Vagina (tissue), 2 donors: ENCODE measurements at places on chromosomes 5 and 9.

- no peaks in the 10 kb centered on the region for H3K36me3 ChIP-seq
- H3K4me1 ChIP-seq, result peaks cover 24% of the 10 kb centered on the region
- no peak overlapping the region for H3K4me3 ChIP-seq
These were observed 32.2 kb upstream of the ENHO start for GRCh38 chr9:34555002-34555348.

DNA sequence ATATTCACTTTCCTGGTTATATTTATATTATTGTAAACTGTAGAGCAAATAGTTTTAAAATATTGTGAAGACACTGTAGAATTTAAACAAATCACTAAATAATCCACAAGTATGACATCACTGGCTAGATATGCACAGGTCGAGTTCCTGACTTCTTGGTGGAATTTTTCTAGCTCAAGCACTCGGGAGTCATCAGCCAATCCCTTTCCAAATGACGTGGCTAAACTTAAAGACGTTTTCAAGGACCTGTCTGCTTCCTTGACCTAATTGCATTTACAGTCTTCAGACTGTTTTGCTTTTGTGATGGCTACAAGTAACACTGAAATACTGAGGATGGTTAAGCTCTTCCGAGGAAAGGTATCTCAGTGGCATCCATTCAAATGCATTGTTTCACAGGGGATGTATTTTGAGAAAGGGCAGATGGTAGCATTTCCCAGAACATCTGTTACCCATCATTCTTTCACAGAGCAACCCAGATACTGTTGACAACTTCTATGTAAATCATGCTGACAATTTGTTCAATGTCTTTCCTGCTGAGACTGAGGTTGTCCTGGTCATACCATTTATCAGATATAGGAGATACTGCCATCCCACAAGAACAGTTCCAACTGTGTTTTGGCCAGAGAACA, 262.8 kb downstream of the CDH10 start:
- no peak overlapping the region for H3K4me3 ChIP-seq
- no peaks in the 10 kb centered on the region for H3K36me3 ChIP-seq

- H3K27me3 ChIP-seq, result no peaks in the 10 kb centered on the region
- H3K4me1 ChIP-seq, result peaks cover 10% of the 10 kb centered on the region
- no peak overlapping the region for H3K27ac ChIP-seq
- DNase-seq, result no peak
These were observed 60.0 kb downstream of the POU5F2 start for GRCh38 chr5:93681432-93681831.

DNA sequence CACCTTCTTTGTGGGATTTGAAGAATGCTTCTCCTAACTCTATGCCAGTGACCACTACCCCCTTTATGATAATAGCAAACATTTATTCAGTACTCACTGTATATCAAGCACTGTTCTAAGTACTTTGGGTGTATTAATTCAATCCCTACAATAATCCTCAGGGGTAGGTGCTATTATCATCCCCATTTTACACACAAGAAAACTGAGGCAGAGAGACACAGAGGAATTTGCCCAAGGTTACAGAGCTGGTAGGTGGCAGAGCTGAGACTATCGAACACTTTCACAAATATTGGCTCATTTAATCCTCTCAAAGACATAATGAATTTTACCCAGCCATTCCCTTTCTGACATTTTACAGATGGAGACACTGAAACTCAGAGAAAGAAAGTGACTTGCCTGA, 9.8 kb upstream of the LARP1 start:
- DNase-seq, result no peak
- H3K4me3 ChIP-seq, result no peak overlapping the region
- H3K36me3 ChIP-seq, result no peaks in the 10 kb centered on the region
- H3K27ac ChIP-seq, result no peak overlapping the region

- H3K4me3 ChIP-seq, result no peak overlapping the region
- no peaks in the 10 kb centered on the region for H3K36me3 ChIP-seq
- H3K4me1 ChIP-seq, result no peaks in the 10 kb centered on the region
- H3K27ac ChIP-seq, result no peak overlapping the region
- no peaks in the 10 kb centered on the region for H3K27me3 ChIP-seq
These were observed 553.3 kb upstream of the SGCD start for GRCh38 chr5:155773680-155774079.

GRCh38 chr9:135302329-135303279, 177.0 kb upstream of the PPP1R26 start:
- H3K27me3 ChIP-seq, result no peaks in the 10 kb centered on the region
- H3K36me3 ChIP-seq, result no peaks in the 10 kb centered on the region
- DNase-seq, result peak; percentile 89
- H3K4me3 ChIP-seq, result no peak overlapping the region

- no peak overlapping the region for H3K4me3 ChIP-seq
- no peaks in the 10 kb centered on the region for H3K27me3 ChIP-seq
- H3K27ac ChIP-seq, result no peak overlapping the region
- no peaks in the 10 kb centered on the region for H3K36me3 ChIP-seq
- no peaks in the 10 kb centered on the region for H3K4me1 ChIP-seq
These were observed 35.9 kb upstream of the TESK1 start for GRCh38 chr9:35569206-35569605.
